GM12878 (cell line): ENCODE measurements at places on chromosomes 12 and 14. TPM values are rescaled to one million over a fixed set of nuclear protein-coding genes. Genes with fewer than 3 reads are reported as not detected.

Gene PCED1B
- 2.6 and 2.8 TPM in 2 replicates for polyA plus RNA-seq

Gene FGF6
- polyA plus RNA-seq = not detected in 2 replicates

Gene PRKD1
- not detected in 2 replicates for polyA plus RNA-seq

Gene ACVRL1
- polyA plus RNA-seq = not detected in 2 replicates

Gene TEAD4
- 0.32 TPM in 1 of 2 replicates, not detected in the other for polyA plus RNA-seq

Gene TUNAR
- not detected in 2 replicates for polyA plus RNA-seq

Gene SLC35E3
- polyA plus RNA-seq = 18.1 and 19.8 TPM in 2 replicates

Gene JDP2
- polyA plus RNA-seq = 10.7 and 10.8 TPM in 2 replicates

Gene OR6C75
- not detected in 2 replicates for polyA plus RNA-seq

DNA sequence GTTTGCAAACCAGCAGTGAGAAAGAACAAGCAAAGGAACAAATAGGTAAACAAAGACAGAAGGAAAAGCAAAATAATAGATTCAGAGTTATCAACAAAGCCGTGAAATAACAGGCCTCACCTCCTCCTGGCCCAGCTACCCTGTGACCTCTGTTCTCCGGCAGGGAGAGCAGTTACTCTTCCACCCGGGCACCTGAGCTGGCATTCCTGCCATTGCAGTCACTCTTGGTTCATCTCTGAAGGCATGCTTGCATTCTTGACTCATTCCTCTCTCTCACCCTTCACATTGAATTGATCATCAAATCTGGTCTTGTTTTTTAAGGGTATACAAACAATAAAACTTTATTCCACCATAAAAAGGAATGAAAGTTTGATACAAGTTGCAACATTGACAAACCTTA lies 95.1 kb downstream of the TTC8 start:
- DNase-seq = no peak

DNA sequence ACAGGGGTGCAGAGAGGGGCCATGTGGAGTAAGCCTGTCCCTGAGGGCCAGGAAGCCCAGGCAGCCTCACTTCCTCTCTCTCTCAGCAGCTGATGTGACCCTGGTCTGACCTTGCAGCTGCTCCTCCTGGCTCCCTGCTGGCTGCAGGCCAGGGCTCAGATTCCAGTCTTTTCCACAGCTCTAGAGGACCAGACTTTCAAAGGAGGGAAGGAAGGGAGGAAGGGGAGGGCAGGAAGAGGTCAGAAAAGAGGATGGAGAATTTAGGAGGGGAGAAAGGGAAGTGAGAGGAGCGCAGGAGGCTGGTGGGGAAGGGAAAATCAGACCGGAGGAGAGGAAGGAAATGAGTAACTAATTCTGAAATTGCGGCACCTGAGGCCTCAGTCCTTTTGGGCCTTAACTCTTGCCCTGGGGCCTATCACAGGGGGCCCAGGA lies 40.9 kb upstream of the VASH1 start:
- peak; percentile 34 for DNase-seq

DNA sequence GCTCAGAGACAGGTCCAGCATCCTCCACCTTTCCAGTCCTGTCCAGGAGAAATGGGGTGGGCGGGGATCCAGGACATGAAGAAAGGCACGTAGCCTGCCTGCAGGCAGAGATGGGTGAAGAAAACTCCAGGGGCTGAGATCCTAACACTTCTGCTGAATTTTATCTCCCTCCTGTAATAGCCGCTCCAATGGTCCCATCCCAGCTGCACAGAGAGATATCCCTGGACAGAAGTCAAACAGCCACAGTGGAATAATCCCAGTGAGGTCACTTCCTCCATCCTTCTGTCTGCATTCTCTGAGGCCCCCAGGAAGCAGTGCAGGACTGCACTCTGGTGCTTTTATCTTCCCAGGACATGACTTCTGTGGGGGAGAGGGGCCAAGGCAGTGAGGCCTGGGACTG lies 26.3 kb downstream of the KRT18 start:
- no peak for DNase-seq

- no peak for DNase-seq
Measured at GRCh38 chr12:106089935-106090334, 48.8 kb downstream of the NUAK1 start.

DNA sequence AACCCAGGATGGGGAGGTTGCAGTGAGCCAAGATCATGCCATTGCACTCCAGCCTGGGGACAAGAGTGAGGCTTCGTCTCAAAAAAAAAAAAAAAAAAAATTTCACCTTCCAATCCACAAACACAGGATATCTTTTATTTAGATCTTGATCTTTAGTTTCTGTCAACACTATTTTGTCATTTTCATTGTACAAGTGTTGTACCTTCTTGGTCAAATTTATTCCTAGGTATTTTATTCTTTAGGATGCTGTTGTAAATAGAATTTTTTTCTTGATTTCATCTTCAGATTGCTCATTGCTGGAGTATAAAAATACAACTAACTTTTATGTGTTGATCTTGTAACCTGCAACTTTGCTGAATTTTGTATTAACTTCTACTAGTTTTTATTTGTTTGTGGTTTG lies 60.8 kb downstream of the ARHGAP5 start:
- no peak for DNase-seq

DNA sequence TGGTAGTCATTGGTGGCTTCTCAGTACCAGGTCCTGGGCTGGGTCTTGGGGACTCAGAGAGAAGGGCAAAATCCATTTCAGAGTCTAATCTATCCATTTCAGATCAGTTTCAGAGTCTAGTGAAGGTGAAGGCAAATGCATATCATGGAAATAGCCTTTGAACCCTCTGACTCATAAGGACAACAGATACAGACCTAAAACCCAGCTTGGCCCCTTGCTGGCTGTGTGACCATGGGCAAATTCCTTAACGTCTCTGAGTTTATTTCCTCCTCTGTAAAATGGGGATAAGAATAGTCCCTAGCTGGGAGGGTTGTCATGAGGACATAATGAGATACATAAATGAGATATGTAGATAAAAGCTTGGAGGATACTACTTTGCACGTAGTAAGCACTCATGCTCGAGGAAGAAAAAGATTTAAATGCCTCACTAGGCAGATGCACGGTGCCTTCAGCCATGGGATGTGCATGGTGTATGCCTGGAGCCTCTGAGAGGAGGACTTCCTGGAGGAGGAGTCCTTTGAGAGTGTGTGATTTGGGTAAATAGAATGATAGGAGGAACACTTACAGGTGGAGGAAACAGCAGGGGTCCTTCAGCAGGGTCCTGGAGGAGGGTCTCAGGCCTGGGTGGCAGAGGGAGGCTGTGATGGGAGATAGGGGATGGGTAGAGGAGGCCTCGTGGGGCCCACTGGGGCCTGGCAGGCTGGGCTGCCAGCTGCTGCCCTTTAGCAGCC lies 8.0 kb downstream of the DTX1 start:
- no peak for DNase-seq

DNA sequence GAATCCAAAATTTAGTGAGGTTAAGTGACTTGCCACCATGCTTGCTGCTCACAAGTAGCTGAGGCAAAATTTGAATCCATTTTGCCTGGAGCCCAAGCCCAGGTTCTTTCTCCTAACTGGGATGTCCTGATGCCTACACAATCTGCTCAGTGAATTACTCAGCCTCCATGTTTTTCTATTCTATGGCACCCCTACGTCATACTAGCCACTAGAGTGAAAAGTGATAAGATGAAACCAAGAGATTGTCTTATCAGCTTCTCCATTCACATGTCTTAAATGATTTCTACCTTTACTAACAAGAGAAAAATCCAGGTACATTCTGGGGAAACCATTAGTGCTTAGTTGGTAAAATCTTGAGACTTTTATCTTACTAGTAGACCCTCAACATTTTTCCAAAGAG lies 720.1 kb downstream of the DIO2 start:
- DNase-seq = no peak

GRCh38 chr14:35883677-35884293 lies 57.6 kb downstream of the BRMS1L start:
- DNase-seq = no peak

- no peak for DNase-seq
Measured at GRCh38 chr14:36207500-36207899, 31.0 kb upstream of the PTCSC3 start.

GRCh38 chr14:96162265-96162664 lies 42.4 kb upstream of the BDKRB2 start:
- no peak for DNase-seq

GRCh38 chr12:31034372-31034771 lies 39.3 kb upstream of the DDX11 start:
- DNase-seq = no peak

- no peak for DNase-seq
Measured at GRCh38 chr12:115313929-115314328, 630.0 kb upstream of the TBX3 start.

GRCh38 chr14:21384494-21384851 lies 654 bp upstream of the SUPT16H start:
- DNase-seq = no peak

GRCh38 chr12:107165581-107165980 lies 72.2 kb upstream of the CRY1 start:
- no peak for DNase-seq

GRCh38 chr12:105740970-105741725 lies 397.6 kb downstream of the NUAK1 start:
- no peak for DNase-seq

DNA sequence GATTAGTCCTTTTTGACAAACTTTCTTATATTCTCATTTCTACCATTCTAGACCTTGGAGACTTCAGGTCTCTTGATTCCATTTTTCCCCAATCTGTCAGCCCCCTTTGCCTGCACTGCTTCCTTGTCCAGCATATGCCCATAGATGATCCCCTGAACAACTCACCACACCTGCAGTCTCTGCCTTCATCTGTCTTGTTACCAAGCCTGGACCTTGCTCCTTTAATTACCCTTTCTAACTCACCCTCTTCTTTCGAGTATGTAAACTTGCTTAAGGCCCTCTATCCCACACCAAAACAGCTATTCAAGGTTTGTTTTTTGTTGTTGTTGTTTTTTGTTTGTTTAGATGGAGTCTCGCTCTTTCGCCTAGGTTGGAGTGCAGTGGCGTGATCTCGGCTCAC lies 9.6 kb downstream of the COX14 start:
- no peak for DNase-seq

GRCh38 chr14:70045844-70046535 lies 142.8 kb downstream of the SLC8A3 start:
- no peak for DNase-seq

DNA sequence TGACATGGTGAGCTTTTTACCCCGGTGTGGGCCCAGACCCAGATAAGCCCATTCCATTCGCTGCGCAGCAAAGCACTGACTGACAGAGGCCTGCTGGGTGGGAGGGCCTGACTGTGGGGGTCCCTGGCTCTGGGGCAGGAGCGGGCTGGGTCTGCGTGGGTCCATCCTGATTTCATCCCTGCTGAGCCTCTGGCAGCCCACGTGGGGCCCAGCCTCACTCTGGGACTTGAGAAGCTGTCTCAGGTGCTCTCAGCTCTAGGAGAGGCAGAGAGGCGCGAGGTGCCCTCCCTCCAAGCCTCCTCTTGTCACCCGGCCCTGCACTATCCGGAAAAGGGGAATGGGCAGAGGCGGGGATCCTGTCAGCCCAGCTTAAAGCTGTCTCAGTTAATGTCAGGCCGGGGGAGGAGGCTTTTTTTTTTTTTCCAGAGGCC lies 927 bp downstream of the ABCB9 start:
- DNase-seq = no peak

- no peak for DNase-seq
Measured at GRCh38 chr12:50633955-50634354, 129.2 kb downstream of the DIP2B start.

GRCh38 chr12:54592316-54592715 lies 3.9 kb upstream of the PPP1R1A start:
- DNase-seq = no peak

GRCh38 chr14:33634631-33635030 lies 316.2 kb downstream of the EGLN3 start:
- DNase-seq = no peak

DNA sequence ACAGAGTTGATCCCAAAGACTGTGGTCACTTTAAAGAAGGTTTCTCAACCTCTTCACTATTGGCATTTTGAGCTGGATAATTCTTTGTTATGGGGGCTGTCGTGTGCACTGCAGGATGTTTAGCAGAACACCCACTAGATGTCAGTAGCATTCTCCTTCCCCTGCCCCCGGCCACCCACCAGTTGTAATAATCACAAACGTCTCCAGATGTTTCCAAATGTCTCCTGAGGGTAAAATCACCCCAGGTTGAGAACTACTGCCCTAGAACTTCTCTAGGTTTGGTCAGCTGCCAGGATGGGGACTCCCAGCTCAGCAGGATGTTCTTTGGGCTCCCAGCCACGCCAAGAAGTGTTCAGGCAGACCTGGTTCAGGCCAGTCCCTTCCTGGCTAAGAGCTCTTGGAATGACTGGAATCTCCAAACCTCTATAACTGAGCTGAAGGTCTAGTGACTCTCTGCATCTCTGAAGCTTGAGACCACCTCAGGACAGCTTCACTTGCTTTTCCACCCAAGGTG lies 12.5 kb upstream of the AJUBA start:
- DNase-seq = no peak

- DNase-seq = no peak
Measured at GRCh38 chr12:107122452-107122958, 29.2 kb upstream of the CRY1 start.

GRCh38 chr14:73295198-73295796 lies 58.0 kb downstream of the PAPLN start:
- no peak for DNase-seq

DNA sequence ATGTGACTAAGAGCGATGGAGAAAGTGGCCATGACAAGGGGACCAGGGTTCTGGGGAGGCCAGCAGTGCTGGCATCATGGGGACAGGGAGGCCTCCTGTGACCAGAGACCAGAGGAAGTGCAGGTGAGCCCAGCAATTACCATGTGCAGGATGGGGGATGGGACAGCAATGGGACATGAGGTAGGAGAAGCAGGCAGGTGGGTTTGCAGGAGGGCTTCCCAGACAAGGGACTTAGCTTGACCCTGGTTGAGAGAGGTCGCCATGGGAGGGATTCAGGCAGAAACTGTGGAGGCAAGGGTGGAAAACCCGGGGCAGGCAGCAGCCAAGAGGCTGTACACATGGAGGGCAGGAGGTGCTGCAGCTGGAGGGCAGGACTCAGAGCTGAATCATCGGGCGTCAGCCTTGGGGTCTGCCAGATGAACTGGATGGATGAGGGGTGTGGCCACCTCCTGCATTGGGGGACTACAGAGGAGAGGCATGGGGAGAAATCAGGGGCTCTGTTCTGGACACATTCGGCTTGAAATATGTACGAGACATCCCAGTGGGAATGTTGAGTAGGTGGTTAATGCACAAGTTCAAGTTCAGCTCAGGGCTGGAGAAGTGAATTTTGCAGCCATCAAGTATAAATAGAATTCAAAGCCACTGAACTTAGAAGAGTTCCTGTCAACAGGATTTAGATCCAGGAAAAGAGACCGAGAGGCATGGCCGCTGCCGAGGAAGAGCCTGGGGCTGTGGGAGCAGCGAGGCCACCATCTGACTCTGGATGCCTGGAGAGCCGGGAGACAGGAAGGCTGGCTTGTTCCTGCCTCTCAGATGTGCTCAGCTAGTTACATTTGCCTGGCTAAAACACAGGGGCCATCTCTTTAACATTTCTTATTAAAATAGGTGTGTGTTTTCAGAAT lies 36.6 kb downstream of the SFSWAP start:
- DNase-seq = no peak

GRCh38 chr12:38847247-38847646 lies 58.1 kb downstream of the CPNE8 start:
- no peak for DNase-seq

- no peak for DNase-seq
Measured at GRCh38 chr14:55938249-55938791, 179.9 kb upstream of the PELI2 start.

- no peak for DNase-seq
Measured at GRCh38 chr12:109252799-109253198, 56.3 kb downstream of the FOXN4 start.
